ENCODE measurements at places on chromosomes 12 and 14.

DNA sequence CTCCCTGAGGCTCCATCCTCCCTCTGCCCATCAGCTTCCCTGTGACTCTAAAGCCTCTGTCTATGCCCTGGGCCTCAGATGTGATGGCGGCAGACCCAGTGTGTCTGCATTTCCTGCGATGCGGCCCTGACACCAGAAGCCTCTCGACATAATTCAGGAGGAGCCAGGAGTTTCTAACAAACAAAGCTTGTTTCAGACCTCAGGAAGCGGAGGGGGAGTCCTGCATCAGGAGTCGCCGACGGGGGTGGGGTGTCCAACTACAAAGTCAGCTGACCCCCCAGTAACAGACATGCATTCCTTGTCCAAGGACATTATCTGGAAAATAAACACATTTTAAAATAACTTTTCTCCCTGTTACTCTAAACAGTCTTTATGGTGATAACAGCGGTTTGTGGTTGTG is 167.5 kb downstream of the DPF3 start:
- no peak for DNase-seq

DNA sequence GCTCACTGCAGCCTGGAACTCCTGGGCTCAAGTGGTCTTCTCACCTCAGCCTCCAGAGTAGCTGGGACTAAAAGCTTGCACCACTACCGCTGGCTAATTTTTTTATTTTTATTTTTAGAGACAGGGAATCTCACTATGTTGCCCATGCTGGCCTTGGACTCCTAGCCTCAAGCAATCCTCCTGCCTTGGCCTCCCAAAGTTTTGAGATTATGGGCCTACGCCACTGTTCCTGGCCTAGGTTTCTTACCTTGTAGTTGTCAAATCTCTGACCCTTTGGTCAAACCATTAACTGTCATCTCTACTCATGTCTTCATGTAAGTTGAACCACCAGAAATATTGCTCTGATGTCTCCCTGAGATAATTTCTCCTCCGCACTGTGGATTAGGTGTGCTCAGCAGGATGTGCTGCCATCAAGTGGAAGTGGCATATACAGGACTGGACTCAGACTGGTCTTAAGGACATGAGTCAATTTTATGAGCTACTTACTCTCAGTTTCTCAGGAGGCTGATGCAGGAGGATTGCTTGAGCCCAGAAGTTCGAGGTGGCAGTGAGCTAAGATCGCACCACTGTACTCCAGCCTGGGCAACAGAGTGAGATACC is 28.5 kb downstream of the ACTR6 start:
- peak; percentile 45 for DNase-seq

DNA sequence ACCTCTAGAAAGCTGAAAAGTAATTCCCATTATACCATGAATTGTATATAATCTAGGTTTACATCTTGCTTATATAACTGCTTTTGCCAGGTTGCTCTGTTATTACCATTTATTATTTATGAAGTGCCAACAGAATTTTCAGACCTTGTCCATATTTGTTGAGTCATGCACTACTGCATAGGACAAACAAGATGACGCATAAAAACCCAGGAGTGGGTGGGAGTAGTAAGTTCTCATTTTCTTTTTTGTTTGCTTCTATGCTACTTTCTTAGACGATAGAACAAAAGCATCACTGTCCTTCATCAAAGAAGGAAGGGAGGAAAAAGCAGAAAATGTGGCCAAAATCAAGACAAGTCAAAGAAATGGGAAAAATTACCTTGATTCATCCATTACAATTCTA is 119.0 kb upstream of the RASSF8 start:
- DNase-seq, result no peak

DNA sequence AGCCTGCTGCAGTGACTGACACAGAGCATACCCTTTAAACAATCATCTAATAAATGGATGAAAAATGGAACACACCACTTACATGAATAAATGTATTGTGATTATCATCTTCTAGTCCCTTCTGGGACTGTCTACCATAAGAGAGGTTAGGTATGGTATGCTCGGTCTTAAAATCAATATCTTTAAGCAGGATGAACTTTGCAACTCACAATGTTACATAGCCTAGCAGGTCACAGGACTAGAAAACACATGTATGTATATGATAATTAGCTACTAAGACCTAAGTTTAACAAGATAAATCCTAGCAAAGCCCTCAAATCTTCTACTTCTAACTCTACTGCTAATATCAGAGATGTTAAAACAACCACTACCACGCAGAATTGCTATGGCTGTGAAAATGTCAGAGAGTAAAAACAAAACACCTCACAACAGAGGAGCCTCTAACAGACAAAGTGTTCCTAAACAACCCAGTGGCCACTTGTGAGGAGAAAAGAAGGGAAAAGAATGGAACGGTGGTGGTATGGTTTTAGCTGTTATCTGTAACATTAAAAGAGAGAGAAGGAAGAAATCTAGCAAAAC is 139.4 kb downstream of the STXBP6 start:
- no peak for DNase-seq

DNA sequence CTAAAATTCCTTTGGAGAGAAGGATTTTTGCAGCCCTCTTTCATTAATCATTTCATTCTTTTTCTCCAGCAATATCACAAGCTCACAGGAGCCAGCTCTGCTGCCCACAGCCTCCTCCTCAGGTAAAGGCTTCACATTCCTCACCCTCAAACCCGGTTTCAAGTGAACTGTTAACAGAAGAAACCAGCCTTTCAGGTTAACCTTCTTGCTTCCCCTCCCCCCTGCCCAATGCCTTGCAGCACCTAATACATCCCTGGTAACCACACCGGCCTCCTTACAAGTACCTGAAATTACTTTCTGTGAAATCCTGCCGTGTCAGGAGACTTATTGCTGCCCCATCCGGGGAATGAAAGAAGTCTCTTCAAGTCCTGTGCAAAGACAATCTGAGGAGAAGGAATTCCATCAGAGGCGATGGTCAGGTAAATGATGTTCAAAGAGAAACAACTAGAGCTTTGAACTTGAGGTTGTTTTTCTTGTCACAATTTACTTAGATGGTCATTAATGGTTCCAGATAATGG is 111.2 kb downstream of the MYRFL start:
- DNase-seq, result no peak

DNA sequence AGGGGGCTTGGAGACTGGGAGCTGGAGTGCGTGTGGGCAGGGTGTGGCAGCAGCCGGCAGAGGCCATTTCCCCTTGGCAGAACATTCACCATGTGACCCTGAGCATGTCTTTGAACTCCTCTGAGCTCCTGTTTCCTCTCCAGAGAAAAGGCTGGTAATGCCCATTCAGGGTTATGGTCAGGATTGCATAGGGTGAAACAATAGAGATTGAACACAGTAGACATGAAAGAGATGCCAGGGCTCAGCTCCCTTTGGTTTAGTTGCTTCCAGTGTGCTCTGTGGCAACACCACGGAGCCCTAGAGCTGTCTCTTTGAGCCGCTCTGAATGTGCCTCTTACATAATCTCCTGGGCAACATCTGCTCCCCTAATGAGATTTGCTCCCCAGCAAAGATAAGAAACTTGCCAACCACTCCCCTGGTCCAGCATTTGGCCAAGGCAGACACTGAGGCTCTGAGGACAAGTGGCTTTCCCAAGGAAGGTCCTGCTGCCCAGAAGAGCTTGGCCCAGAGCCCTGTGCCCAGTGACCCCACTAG is 4.6 kb downstream of the IFI27 start:
- peak; percentile 39 for DNase-seq

DNA sequence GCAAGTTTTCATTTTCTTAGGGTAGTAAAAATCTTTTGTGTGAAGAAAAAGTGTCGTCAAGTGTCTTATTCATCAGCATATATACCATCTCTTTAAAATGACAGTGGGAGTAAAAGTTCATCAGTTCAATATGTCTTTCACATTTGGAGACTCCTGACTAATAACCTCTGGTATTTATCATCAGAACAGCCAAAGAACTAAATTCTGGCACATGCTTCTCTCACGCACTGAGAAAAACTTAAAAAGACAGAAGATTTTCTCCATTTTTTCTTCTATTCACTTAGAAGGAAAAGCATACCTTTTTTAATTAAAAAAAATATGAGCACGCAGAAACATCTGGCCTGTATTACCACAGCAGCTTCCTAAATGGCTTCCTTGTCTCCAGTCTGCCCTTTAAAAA is 265.7 kb downstream of the AKAP6 start:
- DNase-seq, result no peak

DNA sequence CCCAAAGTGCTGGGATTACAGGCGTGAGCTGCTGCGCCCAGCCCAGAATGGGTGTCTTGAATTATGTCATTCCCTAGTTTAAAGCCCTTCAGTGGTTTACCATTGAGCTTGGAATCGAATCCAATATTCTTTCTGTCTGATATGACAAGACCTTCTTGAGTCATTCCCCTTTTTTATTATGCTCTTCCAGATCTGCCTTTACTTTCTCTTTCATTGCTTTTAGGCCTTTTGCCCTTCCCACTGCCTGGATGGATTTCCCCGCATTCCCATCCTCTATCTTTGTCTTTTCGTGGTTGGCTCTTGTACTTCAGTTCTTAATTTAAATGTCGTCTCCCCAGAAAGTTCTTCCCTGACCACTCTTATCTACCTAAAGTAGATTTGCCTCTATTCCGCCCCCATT is 1.6 kb downstream of the TRAFD1 start:
- DNase-seq, result no peak

- no peak for DNase-seq
These were observed 36.3 kb downstream of the PTHLH start for GRCh38 chr12:27936196-27936595.

- DNase-seq, result no peak
These were observed 9.2 kb downstream of the ARHGAP9 start for GRCh38 chr12:57470286-57470969.

DNA sequence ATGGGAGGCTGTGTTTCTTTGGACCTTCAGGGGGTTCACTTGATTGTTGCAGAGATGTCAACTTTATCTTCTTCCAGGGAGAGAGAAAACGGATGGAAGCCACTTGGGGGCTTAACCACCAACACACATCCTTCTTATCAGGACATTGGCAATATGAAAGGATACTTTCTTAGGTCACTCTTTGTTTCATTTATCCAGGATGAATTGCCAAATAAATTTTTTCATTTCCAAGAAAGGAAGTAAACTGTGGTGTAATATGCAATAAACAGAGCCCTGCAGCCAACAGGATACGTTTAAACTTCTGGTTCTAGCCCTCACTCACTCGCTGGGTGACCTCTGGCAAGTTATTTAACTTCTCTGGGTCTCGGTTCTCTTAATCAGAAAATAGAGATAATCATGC is 77.8 kb downstream of the CCDC60 start:
- DNase-seq, result no peak

- DNase-seq, result no peak
These were observed 13.3 kb downstream of the INF2 start for GRCh38 chr14:104702673-104703072.

DNA sequence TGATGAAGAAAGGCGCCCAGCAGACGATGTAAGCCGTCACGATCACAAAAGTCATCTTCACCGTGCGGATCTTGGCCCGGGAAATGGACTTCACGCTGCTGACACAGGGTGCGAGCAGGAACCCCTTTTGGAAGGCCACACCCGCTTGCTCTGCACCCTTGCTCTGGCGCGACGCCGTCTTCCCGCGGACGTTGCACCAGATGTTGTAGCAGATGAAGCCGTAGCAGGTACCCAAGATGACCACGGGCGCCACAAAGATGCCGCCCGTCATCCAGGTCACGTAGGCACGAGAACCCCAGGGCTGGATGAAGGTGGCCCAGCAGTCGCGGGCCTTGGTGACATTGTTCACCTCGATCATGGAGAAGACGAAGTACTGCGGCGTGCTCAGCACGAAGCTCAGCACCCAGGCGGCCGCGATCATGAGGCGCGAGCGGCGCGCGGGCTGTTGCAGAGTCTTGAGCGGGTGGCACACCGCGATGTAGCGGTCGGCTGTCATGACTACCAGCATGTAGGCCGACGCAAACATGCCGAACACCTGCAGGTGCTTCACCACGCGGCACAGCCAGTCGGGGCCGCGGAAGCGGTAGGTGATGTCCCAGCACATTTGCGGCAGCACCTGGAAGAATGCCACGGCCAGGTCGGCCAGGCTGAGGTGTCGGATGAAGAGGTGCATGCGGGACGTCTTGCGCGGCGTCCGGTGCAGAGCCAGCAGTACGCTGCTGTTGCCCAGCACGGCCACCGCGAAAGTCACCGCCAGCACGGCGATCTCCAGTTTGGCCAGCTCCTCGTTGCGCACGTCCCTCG is 890 bp downstream of the AVPR1A start:
- DNase-seq, result no peak

DNA sequence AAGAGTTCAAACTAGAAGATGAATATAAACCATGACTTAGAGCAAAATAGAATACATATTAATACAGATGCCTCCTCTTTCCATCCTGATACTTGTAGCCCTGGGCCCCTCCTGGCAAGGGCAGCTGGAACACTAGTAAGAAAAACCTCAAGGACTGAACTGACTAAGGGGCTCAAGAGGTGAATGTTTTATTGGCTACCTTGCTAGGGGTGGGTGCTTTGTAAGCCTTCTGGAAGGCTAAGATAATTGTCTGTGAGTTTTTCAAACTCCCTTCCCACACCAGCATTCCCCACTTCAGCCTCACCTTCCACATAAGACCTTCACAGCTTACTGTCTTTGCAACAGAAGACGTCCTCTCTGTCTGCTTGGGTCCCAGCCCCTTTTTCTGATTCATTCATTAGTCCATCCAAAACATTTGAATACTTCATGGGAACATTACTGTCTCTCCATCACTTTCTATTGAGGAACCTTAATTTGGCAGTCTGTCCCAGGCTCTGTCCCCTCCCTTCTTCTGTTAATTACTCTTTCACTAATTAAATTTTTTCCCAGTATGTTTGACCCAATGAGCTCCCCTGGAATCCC is 1.1 kb upstream of the MARCHF9 start:
- DNase-seq, result peak; percentile 53

DNA sequence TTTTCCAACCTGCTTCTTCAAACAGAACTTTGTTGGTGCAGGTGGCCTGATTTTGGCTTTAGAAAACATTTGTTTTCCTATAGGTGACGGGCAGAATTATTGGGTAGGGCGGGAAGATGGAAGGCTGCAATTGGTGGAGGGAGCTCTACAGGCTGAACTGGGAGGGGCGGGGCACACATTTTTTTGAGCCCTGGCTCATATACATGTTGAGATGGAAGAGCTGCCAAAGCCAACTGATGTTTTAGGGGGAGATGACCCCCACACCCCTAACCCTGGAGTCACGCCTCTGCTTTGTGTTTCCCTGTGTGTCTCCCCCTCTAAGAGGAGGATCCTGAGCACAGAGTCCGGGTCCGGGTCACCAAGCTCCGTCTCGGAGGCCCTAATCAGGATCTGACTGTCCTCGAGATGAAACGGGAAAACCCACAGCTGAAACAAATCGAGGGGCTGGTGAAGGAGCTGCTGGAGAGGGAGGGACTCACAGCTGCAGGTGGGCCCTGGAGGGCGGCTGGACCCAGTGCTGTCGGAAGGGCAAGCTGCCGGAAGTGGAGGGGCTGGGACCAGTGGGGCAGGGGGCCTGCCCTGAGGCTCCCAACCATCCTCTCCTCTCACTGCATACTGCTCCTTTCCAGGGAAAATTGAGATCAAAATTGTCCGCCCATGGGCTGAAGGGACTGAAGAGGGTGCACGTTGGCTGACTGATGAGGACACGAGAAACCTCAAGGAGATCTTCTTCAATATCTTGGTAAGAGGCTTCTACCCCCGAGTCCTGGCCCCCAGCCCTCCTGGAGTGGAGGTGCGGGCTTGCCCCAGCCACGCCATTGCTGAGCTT is 18.6 kb downstream of the AGAP2 start:
- no peak for DNase-seq
